ENCODE measurements at places on chromosomes 12 and 14.

DNA sequence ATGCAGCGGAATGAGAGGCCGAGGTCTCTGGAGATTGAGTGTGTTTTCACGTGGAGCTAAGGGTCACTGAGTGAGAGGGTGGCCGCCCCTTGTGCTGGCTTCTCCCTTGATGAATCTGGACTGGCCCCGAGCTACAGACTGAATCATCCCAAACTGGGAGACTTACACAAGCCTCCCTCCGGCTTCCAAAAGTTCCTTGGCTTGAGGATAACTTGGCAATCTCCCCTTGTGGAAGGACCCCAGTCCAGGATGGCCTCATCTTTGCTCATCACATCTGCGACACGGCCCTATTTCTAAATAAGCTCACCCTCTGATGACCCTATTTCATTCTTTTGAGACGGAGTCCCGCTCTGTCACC, 41.5 kb upstream of the FBRSL1 start:
- no peak for DNase-seq

GRCh38 chr12:115191342-115191741, 507.4 kb upstream of the TBX3 start:
- DNase-seq: no peak

DNA sequence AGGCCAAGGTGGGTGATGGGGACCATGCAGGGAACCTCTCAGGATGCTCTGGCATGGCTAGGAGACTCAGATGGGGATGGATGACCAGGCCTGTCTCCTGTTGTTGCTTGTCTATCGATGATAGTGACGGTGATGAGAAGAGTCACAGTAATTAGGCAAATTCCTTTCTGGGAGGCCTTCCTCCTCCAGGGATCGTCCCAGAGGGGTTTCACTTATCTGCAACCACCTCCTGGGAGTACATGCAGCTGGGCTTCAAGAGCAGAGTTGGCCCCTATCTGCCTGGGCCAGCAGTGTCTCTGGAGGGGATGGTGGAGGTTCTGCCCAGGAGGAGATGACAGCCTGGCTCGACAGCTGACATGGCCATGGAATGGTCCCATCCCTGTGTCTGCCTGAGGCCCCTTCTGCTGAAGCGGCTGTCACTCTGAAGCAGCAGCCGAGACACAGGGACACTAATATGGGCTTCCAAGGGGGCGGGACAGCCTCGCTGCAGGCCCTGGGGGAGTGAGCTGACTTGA, 27.5 kb upstream of the OAS1 start:
- DNase-seq: no peak

- DNase-seq: no peak
These were observed 194.8 kb downstream of the LRIG3 start for GRCh38 chr12:58725400-58726105.

DNA sequence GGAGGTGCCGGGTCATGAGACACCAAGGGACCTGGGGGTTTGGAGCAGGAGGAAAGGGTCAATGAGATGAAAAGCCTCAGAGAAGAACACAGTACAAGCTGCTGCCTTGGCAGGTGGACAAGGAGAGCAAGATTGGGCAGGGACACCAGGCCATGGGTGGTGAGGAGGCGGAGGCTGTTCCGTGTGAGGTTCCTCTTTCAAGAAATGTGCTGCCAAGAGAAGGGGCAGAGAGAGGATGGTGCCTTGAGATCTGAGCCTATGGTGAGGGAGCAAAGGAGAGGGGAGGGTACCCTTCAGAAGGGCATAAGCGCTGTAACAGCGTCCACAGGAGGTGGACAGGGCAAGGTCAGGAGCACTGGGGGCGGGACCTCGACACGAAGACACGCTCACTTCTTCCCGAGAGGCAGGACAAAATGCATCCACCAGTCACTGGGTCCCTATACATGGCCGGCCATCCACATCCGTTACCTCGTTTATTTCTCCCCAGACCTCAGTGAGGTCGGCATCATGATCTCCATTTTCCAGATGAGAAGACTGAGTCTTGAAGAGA, 100.2 kb downstream of the B4GALNT3 start:
- no peak for DNase-seq

DNA sequence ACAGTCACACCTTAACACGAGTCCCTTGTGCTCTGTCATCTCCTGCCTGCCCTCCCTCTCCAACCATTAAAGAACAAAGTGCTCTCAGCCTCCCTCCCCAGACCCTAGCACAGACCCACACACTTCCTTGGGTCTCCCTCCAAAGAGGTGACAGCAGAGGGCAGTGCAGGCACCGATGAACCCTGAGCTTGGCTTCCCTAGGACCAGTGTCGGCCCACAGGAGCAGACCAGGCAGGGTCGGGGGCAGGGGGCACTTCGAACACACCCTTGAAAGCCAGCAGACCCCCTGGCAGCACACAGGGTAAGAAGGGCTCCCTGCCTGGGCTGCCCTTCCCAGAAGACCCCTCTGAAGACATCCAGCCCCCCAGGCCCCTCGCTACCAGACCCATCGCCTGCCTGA, 7.0 kb downstream of the CDK2AP1 start:
- DNase-seq: no peak

GRCh38 chr12:108333898-108334699, 5.0 kb downstream of the CMKLR1 start:
- no peak for DNase-seq

DNA sequence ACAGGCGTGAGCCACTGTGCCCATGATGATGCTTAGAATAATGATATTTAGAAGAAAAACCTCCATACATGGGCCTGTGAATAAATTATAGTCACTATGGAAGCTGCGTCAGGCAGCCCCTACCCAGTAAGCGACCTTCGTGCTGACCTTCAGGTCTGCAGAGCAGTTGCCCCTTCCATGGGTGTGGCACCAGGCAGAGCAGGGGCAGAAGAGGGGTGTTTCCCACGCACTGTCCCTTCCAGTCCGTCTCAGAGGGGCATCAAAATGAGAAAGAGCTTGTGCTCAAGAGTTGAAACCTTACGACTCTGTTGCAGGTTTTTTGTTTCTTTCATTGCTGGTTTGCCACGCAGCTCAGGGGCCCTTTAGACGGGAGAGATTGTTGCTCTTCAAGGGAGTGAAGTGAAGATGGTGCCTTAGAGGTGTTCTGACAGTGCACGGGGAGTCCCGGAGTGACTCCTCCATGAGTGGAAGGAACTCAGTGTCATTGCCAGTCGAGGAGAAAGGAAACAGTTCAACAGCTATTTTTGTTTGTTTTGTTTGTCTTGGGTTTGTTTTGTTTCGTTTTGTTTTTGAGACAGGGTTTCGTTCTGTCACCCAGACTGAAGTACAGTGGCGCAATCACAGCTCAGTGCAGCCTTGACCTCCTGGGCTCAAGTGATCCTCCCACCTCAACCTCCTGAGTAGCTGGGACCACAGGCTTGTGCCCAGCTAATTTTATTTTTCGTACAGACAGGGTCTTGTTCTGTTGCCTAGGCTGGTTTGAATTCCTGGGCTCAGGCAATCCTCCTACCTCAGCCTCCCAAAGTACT, 13.9 kb downstream of the CKB start:
- DNase-seq: no peak

GRCh38 chr12:87939182-87939581, 90.0 kb downstream of the C12orf50 start:
- no peak for DNase-seq

DNA sequence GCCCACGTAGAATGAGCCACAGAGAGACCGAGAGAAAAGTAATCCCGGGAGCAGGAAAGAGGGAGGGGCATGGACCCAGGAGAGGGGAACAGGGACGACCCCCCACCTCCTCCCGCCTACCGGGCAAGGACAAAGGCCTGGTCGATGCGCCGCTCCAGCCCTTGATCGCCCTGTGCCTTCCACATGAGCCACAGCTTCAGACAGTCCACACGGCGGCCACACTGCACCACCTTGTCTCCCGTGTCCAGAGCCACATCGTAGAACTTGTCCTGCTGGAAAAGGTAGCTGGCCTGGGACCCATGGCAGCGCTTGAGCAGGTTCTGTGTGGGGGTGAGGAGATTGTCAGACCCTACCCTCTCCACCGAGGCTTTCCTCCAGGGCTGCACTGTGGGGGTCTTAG, 20.5 kb upstream of the ZNF740 start:
- no peak for DNase-seq

DNA sequence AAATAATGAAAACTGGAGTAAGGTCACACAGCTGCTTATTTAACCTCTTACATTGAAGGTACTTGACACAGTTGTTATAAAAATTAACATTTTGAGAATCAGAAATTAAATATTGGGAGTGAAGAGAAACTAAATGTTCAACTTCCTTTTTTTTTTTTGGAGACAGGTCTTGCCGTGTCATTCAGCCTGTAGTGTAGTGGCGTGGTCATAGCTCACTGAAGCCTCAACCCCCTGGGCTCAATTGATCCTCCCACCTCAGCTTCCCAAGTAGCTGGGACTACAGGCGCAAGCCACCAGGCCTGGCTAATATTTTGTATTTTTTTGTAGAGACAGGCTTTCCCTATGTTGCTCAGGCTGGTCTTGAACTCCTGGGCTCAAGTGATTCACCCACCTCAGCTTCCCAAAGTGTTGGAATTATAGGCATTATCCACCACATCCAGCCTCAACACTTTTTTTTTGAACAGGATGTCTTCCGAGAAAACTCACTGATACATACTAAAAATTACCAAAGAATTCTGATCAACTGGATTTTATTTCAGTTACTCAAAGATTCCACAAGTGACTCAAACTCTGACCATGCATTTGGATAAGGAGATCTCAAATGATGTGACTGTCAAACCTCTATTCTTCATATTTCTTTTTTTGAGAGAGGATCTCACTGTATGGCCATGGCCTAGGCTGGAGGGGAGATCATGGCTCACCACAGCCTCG, 35.4 kb downstream of the SGPP1 start:
- DNase-seq: no peak

GRCh38 chr12:52141306-52141705, 50.5 kb downstream of the KRT80 start:
- DNase-seq: no peak

- DNase-seq: no peak
These were observed 8.1 kb upstream of the LHX5 start for GRCh38 chr12:113479590-113480335.

DNA sequence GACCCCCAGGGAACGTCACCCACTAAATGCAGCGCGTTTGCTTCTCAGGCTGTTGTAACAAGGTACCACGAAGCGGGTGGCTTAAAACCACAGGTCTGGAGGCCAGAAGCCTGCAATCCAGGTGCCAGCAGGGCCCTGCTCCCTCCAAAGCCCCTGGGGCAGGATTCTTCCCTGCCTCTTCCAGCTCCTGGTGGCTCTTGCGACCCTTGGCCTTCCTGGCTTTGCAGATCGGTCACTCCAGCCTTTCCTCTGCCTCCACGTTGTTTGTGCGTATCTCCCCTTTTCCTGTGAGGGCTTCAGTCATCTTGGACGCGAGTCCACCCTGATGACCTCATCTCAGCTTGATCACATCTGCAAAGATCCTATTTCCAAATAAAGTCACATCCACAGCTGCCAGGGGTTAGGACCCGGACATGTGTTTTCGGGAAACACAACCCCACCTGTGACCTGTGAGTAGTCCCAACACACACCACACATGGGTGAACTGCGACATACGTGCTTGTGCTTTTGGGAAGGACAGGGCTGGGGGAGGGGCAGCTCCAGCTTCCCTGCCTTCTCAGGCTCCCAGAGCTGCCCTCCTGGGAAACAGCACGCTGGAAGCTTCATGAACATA, 114.5 kb upstream of the NCOR2 start:
- no peak for DNase-seq

GRCh38 chr12:114838480-114838879, 154.5 kb upstream of the TBX3 start:
- no peak for DNase-seq

GRCh38 chr14:69183735-69184134, 7.6 kb upstream of the EXD2 start:
- no peak for DNase-seq

GRCh38 chr12:92634730-92635129, 68.1 kb upstream of the PLEKHG7 start:
- DNase-seq: no peak

- DNase-seq: no peak
These were observed 32.4 kb downstream of the PLEKHG7 start for GRCh38 chr12:92735131-92735721.

GRCh38 chr14:72715850-72716228, 178.1 kb downstream of the DPF3 start:
- no peak for DNase-seq

GRCh38 chr12:59594943-59595500, 807 bp upstream of the SLC16A7 start:
- DNase-seq: no peak

- no peak for DNase-seq
These were observed 24.7 kb downstream of the BTBD6 start for GRCh38 chr14:105273062-105273461.

DNA sequence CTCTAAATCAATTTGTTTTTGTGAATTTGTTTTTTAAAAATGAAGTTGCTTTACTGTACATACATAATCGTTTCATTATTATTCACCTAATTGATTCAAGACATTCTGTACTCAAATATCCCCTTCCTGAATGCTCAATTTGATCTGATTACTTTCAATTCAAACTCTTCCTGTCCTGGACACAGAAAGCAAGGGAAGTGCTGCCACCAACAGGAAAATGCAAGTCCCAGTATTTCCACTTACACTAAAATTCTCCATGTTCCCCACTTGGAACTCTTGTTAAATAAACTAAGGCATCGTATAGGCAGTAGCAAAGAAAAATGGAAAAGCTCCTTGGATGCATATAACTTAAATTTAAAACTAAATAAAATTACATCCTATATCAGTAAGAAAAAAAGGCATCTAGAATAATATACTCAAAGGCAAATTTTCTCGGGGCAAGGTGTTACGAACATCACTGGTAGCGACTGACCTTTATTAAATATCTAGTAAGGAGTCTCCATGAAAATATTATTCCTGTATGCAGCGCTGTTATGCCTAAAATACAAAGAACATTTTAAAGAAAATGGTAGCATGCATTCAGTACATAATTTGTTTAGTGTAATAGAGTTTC, 72.0 kb upstream of the DBX2 start:
- no peak for DNase-seq

GRCh38 chr12:40165179-40165578, 59.3 kb upstream of the SLC2A13 start:
- no peak for DNase-seq

GRCh38 chr12:118922405-118922804, 58.9 kb upstream of the SRRM4 start:
- DNase-seq: no peak

GRCh38 chr12:120134307-120134980, 17.9 kb upstream of the RAB35 start:
- no peak for DNase-seq

DNA sequence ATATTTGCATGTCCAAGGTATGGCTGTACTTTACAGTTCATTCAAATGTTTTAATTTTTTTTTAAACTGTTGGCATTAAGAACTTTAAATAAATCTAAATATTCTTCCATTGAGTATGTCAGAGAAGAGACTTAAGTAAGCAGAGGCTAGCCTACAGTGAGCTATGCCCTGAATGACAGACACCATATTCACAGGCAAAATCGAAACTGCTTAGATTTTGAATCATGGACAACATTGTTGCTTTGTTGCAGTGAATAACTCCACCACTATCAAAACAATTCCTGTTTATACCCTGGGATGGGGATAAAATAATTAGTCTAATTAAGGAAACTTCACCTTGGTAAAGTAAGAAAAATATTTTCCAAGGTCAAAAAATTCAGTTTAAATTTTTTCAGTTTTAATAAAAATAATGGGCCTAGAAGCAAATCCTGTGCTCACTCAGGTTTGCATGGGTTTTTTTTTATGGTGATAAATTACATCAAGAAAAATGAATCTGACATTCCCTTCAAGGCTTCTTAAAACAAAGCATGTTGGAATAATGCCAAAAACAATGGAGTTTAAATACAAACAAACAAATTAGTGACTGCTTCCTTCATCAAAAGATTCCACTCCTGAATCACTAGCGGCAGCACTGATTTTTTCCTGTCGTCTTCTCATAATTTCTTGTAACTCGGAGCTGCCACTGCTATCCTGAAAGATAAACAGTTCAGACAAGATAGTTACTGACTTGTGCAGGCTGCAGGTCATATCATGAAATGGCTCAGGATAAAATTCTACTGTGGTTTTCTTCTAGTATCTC, 168.2 kb downstream of the EPS8 start:
- no peak for DNase-seq

All from activated CD4-positive, alpha-beta T cell treated with anti-CD3 and anti-CD28 coated beads for 4 hours (primary cell).